Stimulated activated memory B cell treated with anti-CD40 and anti-IgM and Interleukin-4, amounts not matched to agents 10 μg/mL and 1 μg/mL and 100 μg/mL, for 72 hours (primary cell): ENCODE measurements at places on chromosomes 3 and 15.

DNA sequence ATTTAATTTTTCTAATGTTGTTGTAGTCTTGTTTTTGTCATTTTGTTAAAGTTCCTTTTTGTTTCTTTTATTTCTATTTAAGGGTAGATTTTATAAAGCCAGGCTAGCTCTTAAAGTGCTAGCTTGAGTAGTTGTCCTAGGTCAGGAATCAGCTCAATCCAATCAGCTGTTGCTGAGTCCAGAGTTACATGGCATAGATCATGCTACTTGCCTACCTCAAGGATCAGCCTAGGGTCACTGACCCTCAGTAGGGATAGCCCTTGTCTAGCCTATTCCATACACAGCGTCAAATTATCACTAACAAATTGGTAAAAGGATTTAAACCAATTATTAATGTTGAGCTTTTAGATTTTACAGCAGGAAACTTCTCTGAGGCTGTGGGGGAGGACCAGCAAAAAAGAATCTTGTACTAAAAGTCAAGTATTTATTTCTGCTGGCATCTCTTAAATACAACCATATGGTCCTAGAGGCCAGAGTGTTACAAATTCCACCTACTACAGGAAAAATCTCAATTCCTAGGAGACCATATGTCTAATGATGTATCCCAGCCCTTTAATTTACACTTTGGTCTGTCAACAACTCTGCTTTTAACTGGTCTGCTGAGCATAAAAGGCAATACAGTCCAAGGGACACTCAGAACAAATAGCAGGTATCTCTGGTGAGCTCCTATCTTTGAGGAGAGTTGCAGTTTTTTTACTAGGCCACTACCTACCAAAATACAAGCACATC lies 138.3 kb upstream of the PTPRG start:
- no peak for ATAC-seq

- ATAC-seq = no peak
These were observed 13.7 kb upstream of the PRKCD start for GRCh38 chr3:53147151-53147902.

DNA sequence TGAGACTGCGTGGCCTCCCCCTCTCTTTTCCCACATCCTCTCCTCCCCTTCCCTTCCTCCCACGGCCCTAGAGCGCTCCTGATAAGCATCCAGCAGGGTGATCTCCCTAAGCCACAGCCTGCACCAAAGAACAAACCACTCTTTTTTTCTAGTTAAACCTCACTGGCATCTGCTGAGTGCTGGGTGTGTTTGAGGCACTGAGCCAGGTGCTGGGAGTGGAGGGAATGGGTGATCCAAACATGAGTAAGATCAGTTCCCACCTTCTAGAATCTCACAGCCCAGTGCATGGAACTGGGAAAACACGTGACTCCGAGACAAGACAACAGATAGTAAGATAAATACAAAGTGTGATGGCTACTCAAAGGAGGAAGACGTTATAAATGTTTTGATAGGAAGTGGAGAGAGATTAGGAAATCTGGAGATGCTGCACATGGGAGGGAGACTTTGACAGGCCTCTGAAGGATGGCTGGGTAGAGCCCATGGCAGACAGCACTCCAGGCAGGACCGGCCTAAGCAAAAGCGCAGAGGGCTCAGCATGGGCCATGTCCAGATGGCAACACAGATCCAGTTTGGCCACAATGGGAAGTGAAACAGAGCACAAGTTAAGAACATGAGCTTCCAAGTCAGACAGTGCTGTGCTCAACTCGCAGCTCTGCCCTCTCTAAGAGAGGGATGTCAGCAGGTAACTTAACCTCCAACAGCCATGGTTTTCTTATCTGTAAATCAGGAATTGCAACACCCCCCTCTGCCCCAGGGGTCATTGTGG lies 55.6 kb downstream of the CCR3 start:
- ATAC-seq = no peak

- ATAC-seq = no peak
These were observed 5.1 kb downstream of the RBP1 start for GRCh38 chr3:139534455-139534812.

GRCh38 chr15:100951965-100952364 lies 32.8 kb downstream of the LRRK1 start:
- ATAC-seq = no peak

GRCh38 chr3:156615592-156616173 lies 58.7 kb upstream of the TIPARP start:
- no peak for ATAC-seq

DNA sequence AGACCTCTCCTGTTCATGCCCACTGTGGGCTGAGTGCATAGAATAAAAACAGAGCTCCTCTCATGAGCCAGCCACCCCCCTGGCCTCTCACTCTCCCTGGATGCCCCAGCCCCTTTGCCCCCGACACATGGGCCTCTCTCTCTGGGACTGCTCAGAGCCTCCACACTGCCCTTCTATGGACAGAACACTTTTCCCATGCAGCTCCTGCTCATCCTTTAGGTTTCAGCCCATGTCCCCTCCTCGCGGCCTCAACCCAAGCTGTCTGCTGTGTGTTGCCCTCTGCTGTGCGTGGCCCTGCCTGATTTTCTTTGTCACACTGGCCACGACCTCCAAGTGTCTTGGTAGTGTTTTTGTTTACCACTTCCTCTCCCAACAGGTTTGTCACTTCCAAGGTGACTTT lies 20.7 kb upstream of the PRR23E start:
- ATAC-seq = no peak

DNA sequence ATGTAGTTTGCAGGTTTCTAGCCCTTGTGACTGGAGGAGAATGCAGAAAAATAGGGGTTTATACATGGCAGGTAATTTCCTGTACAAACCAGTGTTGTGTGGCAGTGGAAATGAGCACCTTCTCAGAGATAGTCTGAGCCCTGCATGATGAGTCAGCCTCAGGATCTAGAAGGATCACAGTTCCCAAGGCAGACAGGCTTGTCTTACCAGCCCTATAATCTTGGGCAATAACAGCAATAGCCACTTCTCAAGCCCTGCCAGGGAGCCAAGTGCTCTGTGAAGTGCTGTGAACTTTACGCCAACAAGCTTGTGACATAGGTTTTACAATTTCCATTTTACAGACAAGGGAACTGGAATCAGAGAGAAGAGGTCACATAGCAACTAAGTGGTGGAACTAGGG lies 89.4 kb downstream of the CD47 start:
- no peak for ATAC-seq

DNA sequence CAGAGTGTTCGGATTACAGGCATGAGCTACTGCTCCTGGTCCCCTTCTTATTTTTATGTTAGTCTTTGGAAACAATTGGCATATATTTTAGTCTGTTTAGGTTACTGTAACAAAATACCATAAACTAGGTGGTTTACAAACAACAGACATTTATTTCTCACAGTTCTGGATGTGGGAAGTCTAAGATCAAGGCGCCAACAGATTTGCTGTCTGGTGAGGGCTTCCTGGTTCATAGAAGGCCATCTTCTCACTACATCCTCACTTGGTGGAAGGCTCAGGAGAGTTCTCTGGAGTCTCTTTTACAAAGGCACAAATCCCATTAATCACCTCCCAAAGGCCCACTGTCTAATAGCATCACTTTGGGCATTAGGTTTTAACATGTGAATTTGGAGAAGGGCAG lies 101.0 kb downstream of the APBA2 start:
- ATAC-seq = no peak

DNA sequence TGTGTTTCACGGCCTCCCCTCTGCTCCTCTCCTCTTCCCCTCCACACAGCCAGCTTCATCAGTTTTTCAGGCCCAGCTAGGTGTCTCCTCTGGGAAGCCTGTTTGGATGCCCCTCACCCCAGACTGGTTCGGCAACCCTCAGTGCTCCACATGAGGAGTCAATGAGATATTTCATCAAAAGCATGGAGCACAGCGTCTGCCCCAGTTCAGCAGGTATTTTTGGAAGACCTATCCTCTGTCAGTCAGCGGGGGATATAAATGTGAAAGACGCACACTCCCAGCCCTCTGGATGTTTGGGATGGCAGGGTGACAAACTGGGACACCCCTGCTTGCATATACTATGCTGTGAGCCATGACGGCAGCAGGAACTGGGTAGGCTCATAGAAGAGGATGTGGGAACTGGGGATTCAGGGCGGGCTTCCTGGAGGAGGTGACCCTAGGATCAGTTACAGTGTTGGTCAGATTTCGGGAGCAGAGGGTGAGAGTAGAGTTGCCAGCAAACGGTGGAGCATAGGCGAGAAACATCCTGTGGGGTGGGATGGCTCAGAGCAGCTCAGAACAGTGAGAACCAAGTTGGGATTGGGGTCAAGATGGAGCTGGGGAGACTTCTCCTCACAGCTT lies 42.9 kb downstream of the PXYLP1 start:
- no peak for ATAC-seq

DNA sequence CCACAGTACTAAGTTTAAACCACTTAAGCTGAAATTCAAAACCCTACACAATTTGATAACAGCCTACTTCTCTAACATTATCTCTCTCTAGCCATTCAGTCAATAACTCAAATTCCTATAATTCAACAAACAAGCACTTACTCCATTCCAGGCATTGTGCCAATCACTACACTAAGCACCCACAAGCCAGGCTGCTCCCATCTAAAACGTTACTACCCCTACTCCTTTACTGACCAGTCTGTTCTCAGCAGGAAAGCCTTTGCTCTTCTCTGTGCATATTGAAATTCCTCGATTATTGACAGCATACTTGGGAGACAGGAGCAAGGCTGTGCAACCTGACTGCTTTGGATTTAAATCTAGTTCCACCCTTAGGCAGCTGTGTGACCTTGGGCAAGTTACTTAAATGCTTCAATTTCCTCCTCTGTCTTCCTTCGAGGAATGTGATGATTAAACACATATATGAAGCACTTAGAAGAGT lies 177.2 kb upstream of the THBS1 start:
- ATAC-seq = no peak

GRCh38 chr15:84598993-84599392 lies 1.8 kb upstream of the ZSCAN2 start:
- ATAC-seq = no peak

DNA sequence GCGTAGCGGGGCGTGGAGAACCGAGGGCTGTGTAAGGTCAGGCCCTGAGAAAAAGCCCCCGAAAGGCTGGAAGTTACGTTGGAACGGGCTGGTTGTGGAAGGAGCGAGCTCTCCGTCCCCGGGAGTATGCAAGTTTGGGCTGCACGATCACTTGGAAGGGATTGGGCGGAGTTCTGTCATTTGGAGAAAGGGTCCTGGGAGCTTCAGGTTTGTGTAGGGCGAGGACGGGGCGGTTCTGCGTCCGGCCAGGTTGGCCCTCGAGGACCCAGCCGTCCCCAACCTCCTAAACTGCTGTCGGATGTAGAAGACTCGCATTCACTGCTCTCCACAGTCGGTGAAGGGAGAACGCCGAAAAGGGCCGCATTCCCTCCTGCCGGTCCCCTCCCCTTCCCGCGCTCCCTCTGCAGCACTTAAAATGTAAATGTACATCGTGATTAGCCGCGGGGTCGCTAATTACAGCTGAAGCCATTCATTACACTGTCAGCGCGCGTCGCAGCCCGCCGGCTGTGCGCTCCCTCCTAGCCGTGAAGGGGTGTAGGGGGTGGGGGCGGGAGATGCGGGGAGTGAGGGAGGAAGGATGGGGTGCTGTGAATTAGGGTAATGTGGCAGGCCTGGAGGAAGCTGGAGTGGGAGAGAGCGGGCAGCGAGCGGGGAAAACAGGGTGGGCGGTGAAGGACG lies 2.5 kb upstream of the RPP25 start:
- ATAC-seq = no peak

DNA sequence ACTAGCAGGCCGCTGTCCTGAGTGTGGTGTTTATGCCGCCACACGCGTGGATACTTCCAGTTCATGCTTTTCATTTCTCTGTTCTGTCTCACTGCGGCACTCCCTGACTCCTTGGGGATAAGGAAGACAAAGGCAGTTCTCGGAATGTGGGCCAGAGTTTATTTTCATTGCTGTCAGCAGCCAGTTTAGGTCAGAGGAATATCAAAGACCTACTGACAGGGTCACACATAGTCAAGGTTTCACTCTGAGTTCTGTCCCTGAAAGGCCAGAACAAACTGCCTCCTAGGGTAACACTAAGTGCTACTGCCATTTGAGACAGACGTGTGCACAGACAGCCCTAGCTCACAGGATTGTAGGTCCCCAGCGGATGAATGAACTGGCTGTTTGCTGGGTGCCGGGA lies 27.3 kb upstream of the SPTBN5 start:
- ATAC-seq = no peak

DNA sequence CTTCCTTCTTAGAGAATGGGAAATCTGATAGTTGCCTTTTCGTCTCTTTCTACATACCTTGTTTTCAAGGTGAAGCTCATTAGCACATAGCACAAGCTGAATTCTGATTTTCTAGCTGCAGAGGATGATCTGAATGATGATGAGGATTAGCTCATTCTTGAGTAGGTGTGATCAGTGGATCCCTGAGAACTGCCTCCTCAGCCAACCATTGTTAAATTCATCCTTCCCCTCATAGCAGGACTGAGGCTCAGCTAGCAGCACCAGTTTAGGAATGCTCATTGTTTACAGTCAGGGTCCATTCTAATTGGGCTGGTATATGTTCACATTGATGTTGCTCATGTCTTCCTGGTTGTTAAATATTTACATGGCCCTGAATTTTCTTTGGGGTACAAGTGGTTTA lies 299.9 kb upstream of the MME start:
- no peak for ATAC-seq

DNA sequence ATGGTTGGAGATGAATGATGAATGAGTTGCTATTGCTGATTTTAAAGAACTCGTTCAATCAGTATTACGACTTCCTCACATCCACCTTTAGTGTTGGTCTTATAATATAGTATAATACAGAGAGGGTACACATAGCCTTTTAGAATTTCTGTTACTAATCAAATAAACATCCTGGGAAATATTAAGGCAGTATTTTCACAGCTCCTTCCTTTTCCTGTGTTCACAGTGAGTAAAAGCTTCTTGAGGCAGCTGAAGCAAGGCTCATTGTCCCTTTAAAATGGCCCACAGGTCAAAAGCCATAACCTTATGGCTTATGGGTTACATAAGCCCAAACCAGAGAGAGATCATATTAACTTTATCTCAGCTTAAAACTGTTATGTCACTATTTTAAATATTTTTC lies 1.3 kb upstream of the BTLA start:
- no peak for ATAC-seq

DNA sequence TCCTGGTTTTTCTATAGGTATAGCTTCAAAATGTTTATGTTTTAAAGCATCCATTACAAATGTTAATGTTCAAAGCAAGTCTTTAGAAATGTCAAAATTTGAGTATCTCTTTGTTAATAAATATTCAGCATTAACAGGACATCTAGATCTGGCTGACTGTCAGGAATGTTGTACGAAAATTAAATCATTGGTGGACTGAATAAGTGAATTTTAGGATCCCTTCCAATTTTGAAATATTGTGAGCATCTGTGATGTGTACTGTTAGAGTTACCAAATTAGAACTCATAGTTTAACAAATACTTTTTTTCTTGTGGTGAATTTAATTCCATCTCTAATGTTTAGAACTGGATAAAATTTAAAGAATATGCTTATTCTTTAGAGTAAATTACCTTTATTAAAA lies 30.1 kb upstream of the CFAP20DC start:
- ATAC-seq = no peak

GRCh38 chr3:133206921-133207320 lies 168.7 kb downstream of the TMEM108 start:
- no peak for ATAC-seq

GRCh38 chr15:87681104-87681503 lies 575.4 kb downstream of the NTRK3 start:
- ATAC-seq = no peak
